ENCODE measurements at places on chromosomes 11 and 22. TPM values are rescaled to one million over a fixed set of nuclear protein-coding genes. Genes with fewer than 3 reads are reported as not detected.

Gene OR56B1
- polyA plus RNA-seq, result not detected

GRCh38 chr11:120028181-120028896 lies 109.6 kb downstream of the TRIM29 start:
- no peaks in the 10 kb centered on the region for H3K4me1 ChIP-seq
- H3K27ac ChIP-seq, result no peak overlapping the region
- no peak overlapping the region for H3K4me3 ChIP-seq
- no peaks in the 10 kb centered on the region for H3K36me3 ChIP-seq
- no peak for DNase-seq

- no peak for DNase-seq
- no peaks in the 10 kb centered on the region for H3K36me3 ChIP-seq
- H3K4me3 ChIP-seq, result no peak overlapping the region
- H3K27me3 ChIP-seq, result no peaks in the 10 kb centered on the region
Measured at GRCh38 chr11:79108851-79109250, 332.0 kb downstream of the TENM4 start.

Gene OR2AT4
- polyA plus RNA-seq, result not detected

GRCh38 chr11:61181489-61181888 lies 20.3 kb upstream of the VPS37C start:
- no peak overlapping the region for H3K27ac ChIP-seq
- H3K36me3 ChIP-seq, result no peaks in the 10 kb centered on the region
- H3K4me3 ChIP-seq, result no peak overlapping the region
- DNase-seq, result no peak
- no peaks in the 10 kb centered on the region for H3K27me3 ChIP-seq

GRCh38 chr11:111272420-111272819 lies 25.9 kb upstream of the POU2AF3 start:
- H3K4me1 ChIP-seq, result no peaks in the 10 kb centered on the region
- DNase-seq, result no peak
- H3K27ac ChIP-seq, result no peak overlapping the region
- no peaks in the 10 kb centered on the region for H3K27me3 ChIP-seq

DNA sequence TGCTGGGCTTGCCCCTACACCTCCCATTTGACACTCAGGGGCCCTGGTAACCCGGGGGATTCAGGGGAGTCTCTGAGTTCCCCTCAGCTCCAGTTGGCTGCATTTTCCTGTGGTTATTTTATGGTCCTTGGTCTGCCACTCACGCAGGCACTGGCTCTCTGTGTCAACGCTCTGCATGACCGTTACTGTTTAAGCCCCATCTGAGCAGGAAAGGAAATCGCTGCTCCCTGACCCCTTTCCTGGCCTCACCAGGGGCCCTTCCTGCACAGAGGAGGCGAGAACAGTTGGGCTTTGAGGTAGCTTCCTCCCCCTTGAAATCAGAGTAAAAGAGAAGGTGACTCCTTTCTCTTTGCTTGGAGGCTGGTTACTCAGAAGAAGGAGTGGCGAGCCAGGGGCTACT lies 2.4 kb downstream of the C1QTNF4 start:
- no peak overlapping the region for H3K27ac ChIP-seq
- no peaks in the 10 kb centered on the region for H3K4me1 ChIP-seq

GRCh38 chr11:133509924-133510697 lies 22.2 kb downstream of the OPCML start:
- H3K36me3 ChIP-seq, result no peaks in the 10 kb centered on the region
- no peak overlapping the region for H3K27ac ChIP-seq
- H3K4me1 ChIP-seq, result no peaks in the 10 kb centered on the region
- no peaks in the 10 kb centered on the region for H3K27me3 ChIP-seq
- H3K4me3 ChIP-seq, result no peak overlapping the region
- no peak for DNase-seq

GRCh38 chr11:126624506-126624905 lies 269.0 kb downstream of the ST3GAL4 start:
- no peaks in the 10 kb centered on the region for H3K36me3 ChIP-seq
- peaks cover 2% of the 10 kb centered on the region for H3K4me1 ChIP-seq
- no peak overlapping the region for H3K4me3 ChIP-seq
- no peak overlapping the region for H3K27ac ChIP-seq
- no peak for DNase-seq

Gene OR5B2
- not detected for polyA plus RNA-seq

Gene ANO5
- 1.8 TPM for polyA plus RNA-seq

Gene APOL5
- not detected for polyA plus RNA-seq

GRCh38 chr11:69361466-69361865 lies 67.5 kb downstream of the MYEOV start:
- no peak overlapping the region for H3K27ac ChIP-seq
- no peaks in the 10 kb centered on the region for H3K27me3 ChIP-seq
- H3K4me3 ChIP-seq, result no peak overlapping the region
- no peaks in the 10 kb centered on the region for H3K36me3 ChIP-seq
- DNase-seq, result no peak
- H3K4me1 ChIP-seq, result no peaks in the 10 kb centered on the region

Gene GAB2
- 8.3 TPM for polyA plus RNA-seq

Data from small intestine (tissue), 16 donors.